ENCODE measurements at places on chromosomes 11 and 22. TPM values are rescaled to one million over a fixed set of nuclear protein-coding genes. Genes with fewer than 3 reads are reported as not detected.
A peak's percentile ranks its signal among the peaks of the same experiment; 100 is the strongest.

Gene TYR
- 11.4 TPM for total RNA-seq

Gene SLC5A1
- total RNA-seq, result 33.4 TPM

Gene FGF4
- total RNA-seq, result not detected

Gene BAIAP2L2
- total RNA-seq, result 2.3 TPM

Gene SLC17A6
- not detected for total RNA-seq

Gene BTBD18
- not detected for total RNA-seq

Gene ARHGAP8
- total RNA-seq, result 3.4 TPM

Gene MMP10
- total RNA-seq, result not detected

Gene HYLS1
- total RNA-seq, result 2.8 TPM

DNA sequence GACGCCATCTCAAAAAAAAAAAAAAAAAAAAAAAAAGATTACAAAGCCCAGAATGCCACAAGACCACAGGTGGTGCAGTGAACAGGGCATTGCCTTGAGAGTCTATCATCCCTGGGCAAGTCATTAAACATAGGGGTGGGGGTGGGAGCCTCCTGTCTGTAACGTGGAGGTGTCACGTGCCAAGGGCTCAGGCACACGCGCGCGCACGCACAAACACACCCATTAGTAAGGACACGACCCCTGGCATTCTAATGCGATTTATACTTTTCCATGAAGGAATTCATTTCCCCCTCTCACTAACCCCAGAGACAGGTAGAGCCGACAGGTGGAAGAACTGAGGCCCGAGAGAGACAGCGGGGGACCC lies 5.8 kb upstream of the GCAT start:
- no peak for DNase-seq

GRCh38 chr11:1180171-1180570 lies 22.4 kb downstream of the MUC5AC start:
- no peak for DNase-seq

GRCh38 chr11:1032310-1032891 lies 4.1 kb downstream of the MUC6 start:
- no peak for DNase-seq

GRCh38 chr11:121575963-121576290 lies 123.2 kb upstream of the SORL1-AS1 start:
- no peak for DNase-seq

DNA sequence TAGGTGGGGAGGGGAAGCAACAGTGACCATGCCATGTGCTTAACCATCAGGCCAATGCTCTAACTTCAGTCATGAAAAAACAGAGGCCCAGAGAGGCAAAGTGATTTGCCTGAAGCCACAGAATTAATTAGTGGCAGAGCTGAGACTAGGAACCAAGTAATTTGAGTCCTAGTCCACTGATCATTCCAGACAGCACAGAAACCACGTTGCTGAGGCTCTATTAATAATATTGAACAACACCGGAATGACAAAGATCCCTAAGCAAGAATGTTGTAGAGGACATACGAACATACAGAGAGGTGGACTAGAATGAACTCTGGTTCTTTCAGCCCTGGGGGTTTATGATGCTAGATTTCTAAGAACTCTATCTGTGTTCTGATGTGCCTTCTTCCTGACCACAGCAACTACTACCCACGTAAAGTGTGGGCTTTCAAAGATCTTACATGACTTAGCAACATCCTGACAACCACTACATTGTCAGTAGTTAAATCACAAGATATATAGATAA lies 92.3 kb downstream of the GAB2 start:
- no peak for DNase-seq

- DNase-seq, result peak; percentile 39
These were observed 4.4 kb downstream of the IFT27 start for GRCh38 chr22:36771356-36772063.
